ENCODE measurements at places on chromosomes 4 and X. TPM values are rescaled to one million over a fixed set of nuclear protein-coding genes. Genes with fewer than 3 reads are reported as not detected.

AREG gene
- 0.11 TPM for total RNA-seq

SPANXA2 gene
- total RNA-seq: not detected

ZDHHC15 gene
- 0.11 TPM for total RNA-seq

ADH1B gene
- 0.33 TPM for total RNA-seq
